Astrocyte of the cerebellum (primary cell): ENCODE measurements at places on chromosomes 7 and 10.

DNA sequence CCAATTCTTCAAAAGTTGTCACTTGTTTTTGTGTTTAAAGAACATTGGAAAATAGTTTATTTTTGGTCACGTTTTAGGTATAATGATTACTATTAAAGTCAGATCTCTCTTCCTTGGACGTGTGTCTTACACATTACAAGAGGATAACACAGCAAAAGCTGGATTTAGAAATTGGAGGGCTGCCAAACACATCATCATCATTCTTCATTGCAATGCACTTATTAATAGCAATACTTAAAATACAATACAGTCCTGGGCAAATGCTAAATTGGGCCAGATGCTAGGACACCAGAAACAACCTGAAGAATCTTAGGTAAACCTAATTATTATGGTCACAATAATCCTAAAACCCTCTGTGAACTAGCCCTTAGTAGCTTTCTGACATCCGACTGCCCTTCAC is 303.6 kb downstream of the DGKB start:
- no peak for DNase-seq

- no peak for DNase-seq
These were observed 84.6 kb downstream of the KAT6B start for GRCh38 chr10:74910976-74911350.

- peak; percentile 52 for DNase-seq
These were observed 23.4 kb downstream of the CAMK2G start for GRCh38 chr10:73850863-73851461.

DNA sequence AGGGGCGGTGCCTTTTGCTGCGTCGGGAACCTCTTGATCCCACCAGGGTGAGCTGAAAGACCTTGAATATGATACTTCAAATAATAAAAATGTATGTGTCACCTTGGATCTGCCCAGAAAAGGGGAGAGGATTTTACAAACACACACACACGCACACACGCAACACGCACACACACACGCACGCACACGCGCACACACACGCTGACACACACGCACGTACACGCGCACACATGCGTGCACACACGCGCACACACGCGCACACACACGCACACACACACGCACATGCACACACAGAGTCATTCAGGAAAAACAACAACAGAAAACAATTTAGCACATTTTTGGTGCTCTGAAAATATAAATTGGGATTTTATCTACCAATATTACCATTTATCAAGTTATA is 379.5 kb downstream of the PAXIP1 start:
- no peak for DNase-seq

- peak; percentile 46 for DNase-seq
These were observed 315.3 kb downstream of the SNX13 start for GRCh38 chr7:17625043-17625442.

- DNase-seq, result no peak
These were observed 8.3 kb downstream of the CSTF2T start for GRCh38 chr10:51691135-51691534.

DNA sequence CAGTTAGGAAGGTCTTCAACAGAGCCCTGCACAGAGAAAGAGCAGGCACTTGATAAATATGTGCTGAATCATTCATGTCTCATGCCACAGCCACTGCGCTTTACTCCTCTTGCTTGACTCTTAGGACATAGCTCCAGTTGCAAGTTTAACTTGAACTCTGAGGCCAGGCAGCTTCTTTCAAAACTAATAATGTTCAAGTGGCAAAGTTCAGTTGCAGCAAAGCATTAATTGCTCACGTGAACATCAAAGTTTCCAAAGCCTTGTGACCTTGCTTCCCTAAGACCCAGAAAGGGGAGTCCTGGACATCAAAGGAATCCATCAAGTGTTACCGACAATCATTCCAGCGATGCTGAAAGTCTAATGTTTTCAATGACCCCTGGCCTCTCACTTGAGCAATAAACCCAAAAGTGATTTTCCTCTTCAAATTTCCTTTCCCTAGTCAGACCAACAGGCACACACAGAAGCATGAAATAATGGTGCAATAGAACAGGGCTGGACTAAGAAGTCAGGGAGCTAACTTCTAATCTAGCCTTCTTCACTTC is 21.8 kb upstream of the TECTB start:
- DNase-seq, result no peak

- no peak for DNase-seq
These were observed 20.1 kb downstream of the TES start for GRCh38 chr7:116230191-116231005.

DNA sequence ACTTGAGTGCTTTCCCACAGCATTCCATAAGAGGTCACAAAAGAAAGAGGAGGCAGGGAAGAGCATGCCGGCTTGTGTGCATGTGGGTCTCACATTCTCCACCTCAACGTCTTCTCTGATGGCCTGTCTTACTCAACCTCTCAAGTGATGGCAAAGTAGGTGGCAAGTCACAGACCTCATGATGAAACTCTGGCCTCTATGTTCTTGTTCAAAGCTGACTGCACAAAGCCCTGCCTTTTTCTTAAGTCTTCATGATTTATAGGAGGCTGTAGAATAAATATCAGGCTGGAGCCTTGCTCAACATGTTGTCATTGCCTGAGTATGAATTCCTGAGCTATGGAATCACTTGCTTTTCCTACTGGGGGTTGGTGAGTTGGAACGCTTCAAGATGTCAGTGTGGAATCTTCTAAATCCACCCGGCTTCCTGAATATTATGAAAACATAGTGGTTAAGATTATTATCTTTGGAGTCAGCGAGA is 213.6 kb upstream of the INHBA start:
- DNase-seq, result peak; percentile 90

GRCh38 chr10:132893090-132893489 is 49.3 kb downstream of the CFAP46 start:
- no peak for DNase-seq

GRCh38 chr10:47361293-47361692 is 13.1 kb downstream of the RBP3 start:
- no peak for DNase-seq

- DNase-seq, result no peak
These were observed 11.0 kb upstream of the AHCYL2 start for GRCh38 chr7:129213828-129214227.

- DNase-seq, result no peak
These were observed 327.5 kb upstream of the MEOX2 start for GRCh38 chr7:16014031-16014430.

DNA sequence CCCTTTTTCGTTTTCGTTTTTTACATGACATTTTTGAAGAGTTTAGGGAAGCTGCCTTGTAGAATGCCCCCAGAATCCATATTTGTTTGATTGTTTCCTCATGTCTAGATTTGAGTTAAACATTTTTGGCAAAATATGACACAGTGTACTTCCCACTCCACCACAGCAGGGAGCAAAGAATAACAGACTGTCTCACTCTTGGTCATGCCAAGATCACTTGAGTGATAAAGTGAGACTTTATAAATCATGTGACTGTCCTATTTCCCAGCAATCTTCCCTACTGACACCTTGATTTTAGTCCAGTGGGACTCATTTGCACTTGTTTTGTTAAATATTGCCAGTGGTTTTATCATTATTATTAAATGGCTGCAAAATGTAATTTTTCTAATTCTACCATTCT is 44.4 kb upstream of the USP6NL start:
- no peak for DNase-seq

DNA sequence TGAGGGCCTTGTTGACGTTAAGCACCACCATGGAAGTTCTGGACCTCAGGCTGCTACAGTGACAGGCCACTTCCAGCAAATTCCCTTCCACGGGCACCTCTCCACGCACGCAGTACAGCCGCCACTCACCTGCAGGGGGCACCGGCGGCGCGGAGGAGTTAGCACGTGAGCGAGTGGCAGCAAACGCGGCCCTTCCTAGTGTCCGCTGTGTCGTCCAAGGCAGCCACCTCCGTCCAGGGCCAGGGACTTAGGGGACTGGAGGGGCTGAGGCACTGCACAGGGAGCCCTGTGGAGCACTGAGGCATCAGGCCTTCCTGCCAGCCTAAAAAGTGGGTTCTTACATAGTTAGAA is 164.4 kb downstream of the SVIL start:
- no peak for DNase-seq
